ENCODE measurements at places on chromosomes 4 and X. TPM values are rescaled to one million over a fixed set of nuclear protein-coding genes. Genes with fewer than 3 reads are reported as not detected.

Gene SMR3B
- total RNA-seq: not detected

Gene JAKMIP1
- not detected for total RNA-seq

Gene ADH1C
- total RNA-seq: not detected

Gene SLC9B2
- total RNA-seq: 14.6 TPM

Gene THOC2
- 194 TPM for total RNA-seq

Gene GIMD1
- not detected for total RNA-seq

Gene NPNT
- total RNA-seq: 1.9 TPM

Gene FGF13
- total RNA-seq: not detected

Gene CHIC1
- 15.5 TPM for total RNA-seq

Gene PTPN13
- total RNA-seq: 12.5 TPM

Gene RHOXF2B
- total RNA-seq: 0.10 TPM

GRCh38 chrX:105150557-105150956 lies 69.9 kb downstream of the TEX13A start:
- no peak for DNase-seq

- DNase-seq: no peak
Measured at GRCh38 chrX:97358941-97359340, 475.2 kb downstream of the RPA4 start.

- no peak for DNase-seq
Measured at GRCh38 chrX:133854290-133854689, 131.1 kb downstream of the GPC3 start.

DNA sequence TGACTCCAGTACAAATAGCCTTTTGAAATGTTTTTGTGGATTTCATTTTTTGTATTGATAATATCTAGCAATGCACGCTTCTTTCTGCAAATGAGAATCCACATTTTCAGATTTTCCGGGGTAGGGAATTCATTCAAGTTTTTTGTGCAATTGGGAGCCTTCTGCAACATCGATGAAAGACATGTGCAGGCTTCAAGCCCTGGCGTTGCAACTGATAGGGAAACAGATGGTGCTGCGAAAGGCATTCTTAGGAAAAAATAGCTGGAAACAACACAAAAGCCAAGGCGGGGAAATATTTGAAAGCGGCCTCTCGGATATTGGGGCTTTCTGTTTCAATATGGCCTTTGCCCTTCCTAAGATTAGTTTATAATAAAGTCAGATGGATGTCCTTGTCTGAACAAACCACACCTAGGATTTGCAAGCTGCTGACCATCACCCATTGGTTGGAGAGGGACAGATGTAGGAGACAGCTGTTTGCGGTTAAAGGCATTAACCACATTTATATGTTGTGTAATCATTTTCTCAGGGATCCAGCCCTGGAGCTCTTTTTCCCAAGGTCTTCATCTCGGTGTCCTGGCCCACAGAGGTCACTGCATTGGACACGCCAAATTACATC lies 136.5 kb downstream of the PRKX start:
- DNase-seq: no peak

DNA sequence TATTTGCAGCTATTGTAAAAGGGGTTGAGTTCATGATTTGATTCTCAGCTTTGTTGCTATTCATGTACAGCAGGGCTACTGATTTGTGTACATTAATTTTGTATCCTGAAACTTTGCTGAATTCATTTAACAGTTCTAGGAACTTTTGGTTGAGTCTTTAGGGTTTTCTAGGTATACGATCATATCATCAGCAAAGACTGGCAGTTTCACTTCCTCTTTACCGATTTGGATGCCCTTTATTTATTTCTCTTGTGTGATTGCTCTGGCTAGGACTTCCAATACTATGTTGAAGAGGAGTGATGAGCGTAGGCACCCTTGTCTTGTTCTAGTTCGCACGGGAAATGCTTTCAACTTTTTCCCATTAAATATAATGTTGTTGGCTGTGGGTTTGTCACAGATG lies 48.1 kb downstream of the NPY1R start:
- no peak for DNase-seq

DNA sequence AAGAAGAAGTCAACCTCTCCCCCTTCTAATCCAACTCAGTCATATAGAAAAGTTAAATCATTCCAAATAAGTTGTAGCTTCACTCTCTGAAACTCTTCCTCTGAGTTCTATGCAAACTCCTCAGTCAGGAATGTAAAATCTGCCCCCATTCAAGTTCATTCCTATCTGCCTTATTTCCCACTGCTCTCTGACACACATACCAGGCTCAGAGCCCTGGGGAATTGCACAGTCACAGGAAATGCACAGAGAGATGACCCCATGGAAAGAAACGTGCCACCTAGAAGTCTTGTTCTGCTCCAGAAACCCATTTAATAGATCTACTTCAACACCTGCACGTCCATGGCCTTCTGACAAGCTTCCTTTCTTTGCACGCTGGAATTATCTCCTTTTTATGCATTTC lies 236.0 kb upstream of the VCX3A start:
- no peak for DNase-seq

DNA sequence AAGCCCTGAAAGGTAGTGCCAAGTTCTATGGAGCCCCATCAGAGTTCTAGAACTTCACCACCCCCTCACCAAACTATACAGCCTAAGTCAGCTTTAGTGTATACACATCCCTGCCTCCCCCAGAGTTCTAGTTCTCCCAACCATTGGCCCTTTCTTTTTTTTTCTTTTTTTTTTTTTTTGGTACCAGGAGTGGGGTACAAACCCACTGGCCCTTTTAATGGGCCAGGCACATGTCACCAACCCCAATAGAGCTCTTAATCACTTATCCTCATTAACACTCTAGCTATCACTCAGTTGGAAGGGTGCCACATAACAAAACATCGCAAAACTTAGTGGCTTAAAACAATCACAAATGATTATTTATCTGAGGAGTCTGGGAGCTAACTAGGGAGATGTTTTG lies 588.6 kb downstream of the BCOR start:
- no peak for DNase-seq

GRCh38 chrX:8639949-8640475 lies 91.9 kb downstream of the ANOS1 start:
- no peak for DNase-seq

DNA sequence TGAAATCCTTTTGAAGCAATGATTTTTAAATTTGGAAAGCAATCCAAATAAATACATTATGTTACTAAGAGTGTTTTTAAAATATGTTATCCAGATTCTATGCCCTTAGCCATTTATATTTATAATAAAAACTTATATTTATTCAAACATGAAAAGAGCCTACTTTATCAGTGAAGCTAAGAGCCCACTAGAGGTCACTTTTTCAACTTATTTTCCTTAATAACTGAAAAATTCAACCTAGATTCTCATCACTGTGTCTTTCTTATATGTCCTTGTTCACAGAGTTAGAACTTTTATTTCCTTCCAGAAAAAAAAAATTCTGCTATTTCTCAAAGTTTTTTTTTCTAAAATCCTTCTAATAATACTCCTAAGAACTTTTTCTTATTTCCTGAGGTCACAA lies 23.9 kb downstream of the PRDM8 start:
- no peak for DNase-seq

- no peak for DNase-seq
Measured at GRCh38 chr4:140834839-140835495, 78.8 kb upstream of the TBC1D9 start.

DNA sequence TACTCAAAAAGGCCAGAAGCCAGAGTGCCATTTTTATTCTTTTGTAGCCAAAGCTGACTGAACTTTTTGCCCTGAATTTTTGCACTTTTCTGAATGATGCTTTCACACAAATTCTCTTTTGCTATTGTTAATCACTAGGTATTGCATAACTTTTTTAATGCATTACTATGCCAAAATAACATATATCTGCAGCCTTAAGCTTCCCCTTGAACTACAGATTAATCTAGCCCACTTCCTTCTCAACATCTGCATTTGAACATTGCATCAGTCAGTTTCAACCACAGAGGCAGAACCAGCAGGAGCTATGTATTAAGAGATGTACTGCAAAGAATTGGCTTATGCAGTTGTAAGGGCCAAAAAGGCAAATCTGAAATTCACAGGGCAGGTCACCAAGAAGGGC lies 197.6 kb upstream of the GYPA start:
- DNase-seq: no peak

GRCh38 chr4:56410247-56411062 lies 23.2 kb upstream of the AASDH start:
- DNase-seq: no peak

DNA sequence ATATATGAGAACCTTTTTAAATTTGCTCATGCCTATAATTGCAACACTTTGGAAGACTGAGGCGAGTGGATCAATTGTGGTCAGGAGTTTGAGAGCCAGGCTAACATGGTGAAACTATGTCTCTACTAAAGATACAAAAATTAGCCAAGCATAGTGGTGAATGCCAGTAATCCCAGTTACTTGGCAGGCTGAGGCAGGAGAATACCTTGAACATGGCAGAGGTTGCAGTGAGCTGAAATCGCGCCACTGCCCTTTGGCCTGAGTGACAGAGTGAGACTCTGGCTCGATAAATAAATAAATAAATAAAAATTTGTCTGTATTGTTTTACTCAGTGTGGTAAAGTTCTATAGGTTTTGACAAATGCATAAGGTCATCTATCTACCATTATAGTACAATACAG lies 218.2 kb downstream of the ZC4H2 start:
- no peak for DNase-seq

- DNase-seq: no peak
Measured at GRCh38 chr4:173538148-173538908, 8.3 kb upstream of the HAND2 start.
